ENCODE measurements at places on chromosomes 4 and X.

- DNase-seq = no peak
Measured at GRCh38 chrX:150099316-150099715, 161.0 kb upstream of the EOLA2 start.

- no peak for DNase-seq
Measured at GRCh38 chr4:128130621-128131020, 69.5 kb downstream of the LARP1B start.

DNA sequence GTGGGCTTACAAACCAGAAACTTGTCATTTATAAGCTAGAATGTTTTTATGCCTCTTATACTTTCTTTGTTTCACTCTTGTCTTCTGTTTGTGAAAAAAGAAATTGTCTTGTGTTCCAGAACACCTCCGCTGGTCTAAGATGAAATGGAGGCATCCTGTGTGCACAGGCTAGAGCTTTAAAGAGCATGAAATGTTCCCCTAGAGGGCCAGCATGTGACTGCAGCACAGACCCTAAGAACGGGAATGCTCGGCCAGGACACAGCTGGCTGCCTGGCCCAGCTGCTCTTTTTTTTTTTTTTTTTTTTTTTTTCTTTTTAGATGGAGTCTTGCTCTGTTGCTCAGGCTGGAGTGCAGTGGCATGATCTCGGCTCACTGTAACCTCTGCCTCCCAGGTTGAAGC lies 33.6 kb downstream of the SETD7 start:
- no peak for DNase-seq

- peak; percentile 15 for DNase-seq
Measured at GRCh38 chrX:24268786-24269185, 45.1 kb downstream of the SUPT20HL2 start.

DNA sequence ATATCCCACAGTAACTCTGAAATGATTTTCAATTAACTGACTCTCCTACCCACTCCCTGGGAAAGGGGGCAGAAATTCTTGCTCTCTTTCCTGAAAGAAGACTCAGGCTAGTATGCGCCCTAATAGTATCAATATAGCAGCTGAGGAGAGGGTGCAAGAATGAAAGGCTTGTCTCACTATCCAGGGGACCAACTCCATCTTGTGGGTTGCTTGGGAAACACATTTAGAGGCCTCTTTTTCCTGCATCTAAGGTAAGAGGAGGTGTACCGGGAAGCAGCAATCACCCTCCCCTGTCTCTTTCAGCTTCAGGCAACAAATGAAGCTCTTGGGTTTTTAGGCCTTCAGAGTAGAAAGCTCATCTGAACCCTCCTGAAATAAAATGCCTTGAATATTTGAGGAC lies 11.3 kb downstream of the TMEM255A start:
- no peak for DNase-seq

DNA sequence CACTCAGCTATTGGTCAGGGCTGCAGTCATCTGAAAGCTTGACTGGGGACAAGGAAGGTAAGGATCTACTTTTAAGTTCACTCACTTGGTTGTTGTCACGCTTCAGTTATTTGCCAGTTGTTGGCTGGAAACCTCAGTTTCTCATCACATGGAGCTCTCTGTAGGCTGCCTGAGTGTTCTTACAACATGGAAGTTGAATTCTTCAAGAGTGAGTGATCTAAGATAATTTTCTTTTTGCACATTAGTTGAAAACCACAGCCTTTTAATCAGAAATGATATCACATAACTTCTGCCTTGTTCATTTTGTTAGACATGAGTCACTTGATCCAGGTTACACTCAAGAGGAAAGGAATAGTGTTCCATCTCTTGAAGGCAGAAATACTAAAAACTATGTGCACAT lies 552.7 kb downstream of the RAPGEF2 start:
- peak; percentile 96 for DNase-seq

DNA sequence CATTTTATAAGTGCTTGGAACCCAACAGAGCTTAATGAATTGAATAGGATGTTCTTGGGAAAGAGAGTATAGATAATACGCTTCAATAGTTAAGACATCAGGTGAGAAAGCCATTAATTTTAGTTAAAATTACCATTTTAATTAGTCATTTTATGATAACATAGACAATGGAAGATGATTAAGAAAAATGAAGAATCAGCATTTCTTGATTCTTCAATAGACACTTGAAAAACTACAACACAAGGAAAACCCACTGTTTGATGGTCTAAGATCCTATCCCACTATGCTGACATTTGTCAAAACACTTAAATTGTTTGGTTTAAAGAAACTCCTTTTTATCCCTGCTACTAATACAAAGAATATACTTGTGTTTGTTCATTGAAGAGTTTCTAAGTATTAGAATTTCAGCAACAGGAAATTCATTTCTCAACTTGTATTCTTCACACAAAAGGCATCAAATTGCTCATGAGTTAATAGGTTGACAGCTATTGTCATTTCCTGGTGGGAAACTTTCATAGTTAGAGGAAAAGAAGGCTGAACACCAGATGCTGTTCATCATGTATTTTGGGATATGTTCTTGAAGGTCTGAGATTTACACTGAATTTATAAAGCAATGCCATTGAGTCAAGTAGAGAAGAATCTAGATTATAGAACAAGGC lies 9.6 kb upstream of the CXCL2 start:
- no peak for DNase-seq

DNA sequence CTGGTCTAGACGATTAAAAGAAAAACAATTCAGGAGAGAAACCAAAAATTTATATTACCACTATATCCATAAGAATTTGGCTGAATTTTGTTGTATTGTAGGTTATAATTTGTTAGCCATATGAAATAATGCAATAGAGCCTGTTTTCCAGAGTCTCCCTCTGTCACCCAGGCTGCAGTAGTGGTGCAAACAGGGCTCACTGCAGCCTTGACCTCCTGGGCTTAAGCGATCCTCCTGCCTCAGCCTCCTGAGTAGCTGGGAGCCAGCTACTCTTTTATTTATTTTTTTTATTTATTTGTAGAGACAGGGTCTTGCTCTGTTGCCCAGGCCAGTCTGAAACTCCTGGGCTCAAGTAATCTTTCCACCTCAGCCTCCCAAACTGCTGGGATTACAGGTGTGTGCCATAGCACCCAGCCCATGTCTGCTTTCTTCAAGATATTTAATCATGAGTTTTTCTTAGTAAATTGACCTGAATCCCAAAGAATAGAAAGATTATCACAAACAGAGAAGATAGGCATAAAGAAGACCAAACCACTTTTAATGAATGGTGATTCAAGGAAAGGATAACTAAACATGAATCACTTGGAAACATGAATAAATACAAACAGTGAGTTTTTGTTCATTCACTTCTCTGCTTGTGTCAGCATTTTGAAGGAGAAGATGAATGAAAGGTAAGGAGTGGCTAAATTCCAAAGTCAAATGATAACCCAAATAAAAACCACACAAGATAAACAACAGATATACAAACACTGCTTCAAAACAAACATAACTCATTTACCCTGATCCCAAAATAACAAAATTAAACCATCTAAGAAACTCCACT lies 82.1 kb downstream of the PPP3CA start:
- DNase-seq = no peak

DNA sequence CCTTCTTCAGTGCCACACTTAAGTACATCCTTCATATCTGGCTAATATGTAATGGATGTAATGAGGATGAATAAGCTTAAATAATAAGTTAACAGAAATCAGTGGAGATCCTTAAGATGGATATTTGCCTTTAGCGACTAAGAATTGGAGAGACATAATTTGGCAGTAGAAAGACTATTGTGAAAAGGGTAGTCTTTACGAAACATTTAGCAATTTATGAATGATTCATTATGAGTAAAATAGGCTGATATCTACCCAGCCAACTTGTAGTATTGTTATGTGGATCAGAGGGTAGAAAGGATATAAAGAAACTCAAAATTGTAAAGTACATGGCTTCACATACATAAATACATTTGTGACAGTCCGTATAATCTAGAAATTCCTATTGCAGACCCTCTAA lies 2371.8 kb downstream of the PCDH7 start:
- DNase-seq = no peak

DNA sequence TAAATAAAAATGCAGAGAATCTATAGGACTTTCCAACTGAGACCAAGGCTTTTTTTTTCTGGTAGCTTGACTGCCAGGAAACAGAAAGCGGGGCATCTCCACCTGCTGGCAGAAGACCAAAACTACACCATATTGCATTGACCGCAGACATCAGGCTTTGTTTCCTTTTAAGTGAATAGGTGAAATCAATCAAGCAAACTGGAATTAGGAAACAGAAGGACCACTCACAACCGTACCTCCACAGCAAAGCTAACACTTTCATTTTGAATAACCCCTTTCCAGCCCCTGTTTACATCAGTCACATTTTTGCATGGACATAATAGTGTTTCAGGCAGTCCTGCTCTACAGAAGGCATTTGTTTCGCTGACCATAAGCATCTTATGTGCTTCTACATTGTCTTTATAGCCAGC lies 218.2 kb downstream of the IDS start:
- DNase-seq = peak; percentile 9

- no peak for DNase-seq
Measured at GRCh38 chr4:89899152-89899551, 4.5 kb downstream of the MMRN1 start.
